ENCODE measurements at places on chromosomes 2 and 18.

DNA sequence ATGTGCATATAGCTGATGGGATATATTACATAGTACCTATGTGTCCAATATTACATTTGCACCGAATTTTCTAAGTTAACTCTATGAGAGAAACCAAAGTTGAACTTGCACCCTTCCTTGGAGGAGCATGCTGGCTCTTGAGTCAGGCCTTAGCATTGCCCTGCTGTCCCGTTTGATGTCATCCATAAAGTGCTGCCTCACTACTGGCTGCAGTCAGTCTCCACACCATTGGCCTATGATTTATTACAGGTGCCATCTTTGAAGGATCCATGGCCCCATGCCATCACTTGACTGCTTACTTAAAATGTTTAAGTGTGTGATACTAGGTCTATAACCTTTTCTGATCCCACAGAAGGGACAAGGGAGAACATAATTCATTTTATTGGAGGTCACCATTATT lies 249.3 kb upstream of the RBBP8 start:
- no peak for DNase-seq

- no peak for DNase-seq
Observed at GRCh38 chr2:156435396-156435717, 822 bp upstream of the GPD2 start.

DNA sequence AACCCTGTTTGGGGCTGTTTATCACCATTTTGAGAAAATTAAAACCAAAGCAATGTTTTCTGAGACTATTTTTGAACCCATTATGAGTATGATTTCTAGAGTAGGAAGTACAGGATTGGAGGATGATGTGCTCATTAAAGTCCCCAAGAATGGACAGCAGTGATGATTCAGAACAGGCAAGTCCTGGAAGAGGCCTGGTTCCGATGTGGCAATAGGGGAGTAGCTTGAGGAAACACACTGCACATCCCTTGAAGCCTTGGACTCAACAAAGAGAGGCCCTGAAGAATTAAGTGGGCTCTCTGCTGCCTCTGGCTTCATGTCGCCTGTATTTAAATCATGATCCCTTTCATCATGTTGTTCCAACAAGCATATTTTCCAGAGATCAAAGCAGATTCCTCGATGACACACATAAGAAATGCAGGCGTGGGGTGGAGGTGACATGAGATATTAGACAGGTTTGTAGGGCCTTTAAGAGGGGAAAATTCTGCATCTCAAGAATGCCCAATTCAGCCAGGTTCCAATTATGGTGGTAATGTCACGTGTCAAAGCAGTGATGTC lies 242.2 kb downstream of the FHOD3 start:
- DNase-seq: no peak

- DNase-seq: no peak
Observed at GRCh38 chr2:216770717-216771116, 75.4 kb upstream of the IGFBP5 start.

DNA sequence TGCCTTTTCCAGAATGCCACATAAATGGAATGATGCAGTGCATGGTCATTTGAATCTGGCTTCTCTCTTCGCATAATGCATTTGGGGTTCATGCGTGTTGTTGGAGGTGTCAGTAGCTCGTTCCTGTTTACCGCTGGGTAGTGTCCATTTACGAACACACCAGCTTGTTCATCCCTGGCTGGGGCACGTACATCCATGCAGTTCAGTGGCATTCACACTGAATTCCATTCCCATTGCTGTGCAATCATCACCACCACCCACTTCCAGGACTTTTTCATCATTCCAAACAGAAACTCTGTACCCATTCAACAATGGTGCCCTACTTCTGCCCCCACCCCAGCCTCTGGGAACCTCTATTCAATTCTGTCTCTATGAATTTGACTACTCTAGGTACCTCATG lies 14.7 kb upstream of the CIDEA start:
- no peak for DNase-seq

DNA sequence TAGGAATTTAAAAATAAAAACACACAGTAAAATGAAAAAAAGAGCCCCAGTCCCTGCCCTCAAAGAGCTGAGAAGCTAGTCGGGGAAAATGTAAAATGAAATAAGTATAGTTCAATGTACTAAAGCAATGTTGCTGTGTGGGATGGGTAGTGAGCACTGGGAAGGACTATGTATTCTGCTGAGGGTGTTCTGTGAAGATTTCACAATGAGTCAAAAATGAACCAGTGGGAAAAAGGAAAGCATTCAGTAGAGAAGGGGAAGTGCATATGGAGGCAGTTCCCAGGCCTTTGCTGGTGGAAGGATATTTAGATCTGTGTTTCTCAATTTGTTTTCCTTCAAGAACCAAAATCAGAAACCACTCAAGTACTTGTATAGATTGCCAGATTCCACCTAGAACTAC lies 1094.7 kb upstream of the KLHL29 start:
- no peak for DNase-seq

DNA sequence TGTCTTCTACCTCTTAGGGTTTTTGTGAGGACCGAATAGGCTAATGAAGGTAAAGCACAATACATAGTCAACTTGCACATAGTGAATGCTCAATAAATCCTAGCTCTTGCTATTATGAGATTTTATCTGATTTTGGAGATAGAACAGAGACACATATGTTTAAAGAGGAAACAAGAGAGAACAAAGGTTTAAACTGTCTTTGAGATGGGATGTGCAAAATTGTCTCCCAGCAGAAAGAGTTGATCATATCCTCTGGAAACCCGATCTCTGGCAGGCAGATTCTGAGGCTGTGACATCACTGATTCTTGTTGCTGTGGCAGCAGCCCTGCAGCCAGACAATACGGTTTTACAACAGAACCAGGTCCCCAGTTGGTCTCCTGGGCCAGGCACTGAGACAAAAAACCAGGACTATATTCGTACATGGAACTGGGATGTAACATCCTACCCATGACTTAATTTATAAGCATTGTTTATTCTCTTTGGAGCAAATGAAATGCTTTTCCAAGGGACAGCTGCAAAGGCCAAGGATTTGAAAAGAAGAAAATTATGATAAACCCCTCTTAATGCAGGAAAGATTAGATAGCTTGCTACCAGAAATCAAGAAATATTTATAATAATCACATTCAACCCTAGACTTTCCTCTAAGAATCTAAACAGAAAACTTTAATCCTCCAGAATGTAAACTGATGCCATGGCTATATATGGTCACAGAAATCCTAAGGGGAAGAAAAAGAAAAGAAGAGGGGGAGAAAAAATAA lies 80.2 kb downstream of the SLC8A1 start:
- DNase-seq: no peak

DNA sequence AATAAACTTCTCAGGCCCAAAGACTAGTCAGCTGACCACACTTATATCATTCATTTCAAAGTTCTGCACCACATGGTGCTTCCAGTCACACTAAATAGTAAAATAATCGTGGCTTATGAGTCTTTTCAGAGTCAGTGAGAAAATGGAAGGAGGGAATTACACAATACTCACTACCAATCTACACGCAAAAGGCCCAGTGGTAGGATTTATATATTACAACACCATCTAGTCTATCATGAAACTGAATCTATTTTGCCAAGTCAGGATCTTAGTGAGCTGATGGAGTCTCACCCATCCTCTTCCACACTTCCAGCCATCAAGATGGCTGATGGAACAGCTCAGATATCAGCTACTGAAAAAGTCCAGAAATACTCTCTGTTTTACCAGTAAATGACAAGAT lies 21.9 kb downstream of the INO80D start:
- no peak for DNase-seq

DNA sequence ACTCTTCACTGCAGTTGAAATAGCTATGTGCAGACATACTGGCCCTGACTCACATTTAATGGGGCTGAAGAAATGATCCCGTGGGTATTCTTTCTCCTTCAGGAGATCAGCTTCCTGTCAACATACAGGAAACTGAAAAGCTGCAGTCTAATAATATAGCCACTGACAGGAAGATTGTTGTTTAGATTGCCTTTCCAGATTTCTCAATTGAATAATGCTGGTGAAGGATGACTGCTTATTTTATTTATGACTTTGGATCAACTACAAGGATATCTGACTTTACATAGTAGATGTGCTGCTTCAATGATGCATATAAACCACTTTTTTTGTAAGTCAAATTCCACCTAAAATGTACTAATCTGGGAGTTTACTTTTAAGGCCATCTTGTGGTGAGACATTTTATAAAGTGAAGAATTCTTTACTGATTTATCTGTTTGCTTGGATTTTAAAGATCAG lies 93.4 kb upstream of the MAP4K3 start:
- DNase-seq: no peak

DNA sequence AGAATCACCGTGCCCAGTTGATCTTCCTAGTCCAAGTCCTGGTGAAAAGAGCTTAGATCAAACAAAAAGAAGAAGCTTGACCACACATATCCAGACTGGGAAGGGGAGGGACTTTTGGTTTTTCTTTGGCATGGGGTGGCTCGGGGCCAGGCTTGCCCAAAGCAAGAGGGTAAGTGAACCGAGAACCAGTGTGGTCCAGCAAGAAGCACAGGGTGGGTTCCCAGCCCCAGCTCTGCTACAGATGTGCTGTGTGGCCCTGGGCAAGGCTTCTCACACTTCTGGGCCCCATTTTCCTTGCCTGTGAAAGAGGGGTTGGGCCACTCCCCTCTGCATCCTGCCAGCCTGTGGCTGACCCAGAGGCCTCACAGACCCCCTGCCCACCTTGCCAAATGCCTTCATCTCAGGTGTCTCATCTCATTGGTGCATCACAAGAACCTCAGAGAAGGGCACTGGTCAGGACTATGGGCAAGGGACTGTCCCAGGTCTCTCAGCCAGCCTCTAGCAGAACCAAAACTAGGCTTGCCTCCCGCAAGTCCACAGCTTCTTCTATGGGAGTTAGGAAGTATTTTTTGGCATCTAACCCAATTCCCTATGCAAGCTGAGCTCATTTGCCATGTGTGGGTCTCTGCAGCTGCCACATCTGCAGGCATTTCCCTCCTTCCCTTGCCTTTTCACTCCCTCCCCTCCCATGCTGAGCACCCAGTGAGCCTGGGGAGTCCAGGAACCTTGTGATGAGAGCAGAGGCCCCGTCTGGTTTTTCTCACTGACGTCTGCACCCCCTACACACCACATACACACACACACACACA lies 6.9 kb downstream of the ATP6V1B1 start:
- no peak for DNase-seq

- DNase-seq: no peak
Observed at GRCh38 chr2:135532581-135532980, 1.3 kb downstream of the R3HDM1 start.

- no peak for DNase-seq
Observed at GRCh38 chr18:48806551-48807261, 144.1 kb downstream of the SMAD7 start.

GRCh38 chr2:24399434-24400206 lies 39.3 kb upstream of the ITSN2 start:
- no peak for DNase-seq

DNA sequence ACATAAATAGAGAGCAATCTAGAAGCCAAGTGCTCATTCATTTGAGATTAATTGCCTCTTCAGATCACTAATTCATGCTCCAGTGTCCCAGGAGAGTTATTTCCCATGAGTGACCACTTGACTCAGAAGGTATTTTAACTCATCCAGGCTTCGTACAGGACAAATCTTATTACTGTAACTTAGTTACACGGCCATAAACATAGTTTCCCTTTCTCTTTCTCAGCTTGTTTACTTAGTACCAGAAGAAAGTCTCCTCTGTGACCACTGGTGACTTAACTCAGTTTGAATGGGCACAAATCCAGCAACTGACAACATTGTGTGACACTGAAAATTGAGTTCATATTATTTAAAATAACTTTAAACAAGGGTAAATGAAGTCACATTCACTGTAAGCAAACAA lies 25.3 kb downstream of the MMADHC start:
- DNase-seq: no peak

DNA sequence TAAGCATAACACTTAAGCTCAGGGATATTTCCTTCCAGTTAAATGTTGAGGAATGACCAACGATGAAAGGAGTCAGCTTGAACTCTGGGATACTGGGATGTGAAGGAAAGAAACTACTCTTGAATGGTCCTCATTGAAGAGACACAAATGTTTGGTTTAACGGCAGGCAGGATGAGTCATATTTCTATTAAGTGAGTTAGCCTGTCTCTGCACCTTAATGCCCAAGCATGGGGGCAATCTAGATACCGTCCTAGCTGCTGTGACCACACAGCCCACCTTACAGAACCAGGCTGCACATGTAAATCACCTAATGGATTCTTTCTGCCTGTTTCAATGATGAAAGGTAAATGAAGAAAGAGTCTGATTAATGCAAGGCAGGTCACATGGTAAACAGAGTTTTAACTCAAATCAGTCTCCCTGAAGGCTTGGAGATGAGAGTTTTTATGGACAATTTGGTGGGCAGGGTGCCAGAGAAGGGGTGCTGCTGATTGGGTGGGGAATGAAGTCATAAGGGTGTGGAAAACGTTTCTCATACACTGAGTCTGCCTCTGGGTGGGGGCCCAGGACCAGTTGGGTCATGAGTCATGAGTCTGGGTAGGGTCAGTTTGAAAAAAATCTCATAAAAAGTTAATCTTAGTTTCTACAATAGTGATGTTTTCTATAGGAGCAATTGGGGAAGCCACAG lies 144.6 kb upstream of the MMADHC start:
- no peak for DNase-seq

GRCh38 chr2:120424274-120424796 lies 78.4 kb downstream of the INHBB start:
- no peak for DNase-seq

- DNase-seq: no peak
Observed at GRCh38 chr2:238379096-238379810, 47.5 kb upstream of the ASB1 start.

DNA sequence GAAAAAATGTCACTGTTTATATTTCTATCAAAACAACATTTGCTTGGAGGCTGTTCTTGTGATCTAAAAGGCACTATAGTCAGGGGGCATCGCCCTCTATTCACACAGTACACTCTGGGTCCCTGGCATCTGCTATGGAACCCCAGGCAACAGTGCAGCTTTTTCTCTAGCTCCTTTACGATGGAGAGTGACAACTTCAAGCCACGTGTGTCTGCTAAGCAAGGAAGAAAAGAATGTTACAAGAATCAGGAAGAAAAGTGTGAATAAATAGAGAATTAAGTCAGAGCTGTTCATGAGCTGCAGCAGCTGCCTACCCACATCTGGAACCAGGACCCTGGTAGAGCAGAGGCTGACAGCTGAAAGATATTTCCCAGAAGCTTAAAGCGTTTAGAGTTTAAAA lies 11.2 kb downstream of the RND3 start:
- DNase-seq: no peak

DNA sequence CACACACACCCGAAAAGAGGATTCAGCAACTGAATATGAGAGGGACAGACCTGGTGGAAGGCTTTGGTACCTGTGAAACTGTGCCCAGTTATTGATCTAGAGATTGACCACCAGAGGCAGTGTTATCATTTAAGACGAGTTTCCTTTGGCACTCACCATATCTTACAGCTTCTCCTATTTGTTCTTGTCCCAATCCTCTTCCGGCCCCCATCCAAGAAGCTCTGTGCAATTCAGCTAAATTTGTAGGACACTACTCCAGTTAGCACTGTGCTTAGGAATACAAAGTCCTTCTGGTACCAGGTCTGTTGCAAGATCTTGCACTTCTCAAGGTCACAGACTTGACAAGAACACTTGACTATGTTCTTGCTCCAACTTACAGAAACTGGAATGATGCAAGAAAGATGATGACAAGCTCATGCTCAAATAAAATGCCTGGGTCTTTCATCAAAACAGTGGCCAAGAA lies 177.7 kb downstream of the TMEM247 start:
- no peak for DNase-seq

- DNase-seq: peak; percentile 28
Observed at GRCh38 chr2:144459937-144460336, 60.0 kb downstream of the ZEB2 start.
